ENCODE measurements at places on chromosomes 2 and 18.

GRCh38 chr2:124704071-124704925, 679.2 kb downstream of the CNTNAP5 start:
- no peak for DNase-seq

DNA sequence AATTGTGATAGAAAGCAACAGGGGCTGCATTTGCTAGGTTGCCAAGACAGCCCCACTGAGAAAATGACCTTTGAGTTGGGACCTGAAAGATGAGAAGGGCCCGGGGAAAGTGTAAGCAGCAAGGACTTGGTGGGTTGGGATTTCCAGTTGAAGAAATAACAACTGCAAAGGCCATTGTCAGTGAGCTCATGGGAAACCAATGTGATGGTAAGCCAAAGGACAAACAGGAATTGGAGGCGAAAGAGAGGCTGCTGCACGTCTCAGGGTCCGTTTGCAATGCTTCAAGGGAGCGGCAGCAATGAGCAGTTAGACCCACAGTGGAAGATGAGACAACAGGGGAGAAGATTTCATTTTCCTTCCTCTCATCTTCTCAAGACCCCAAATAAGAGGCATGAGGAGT, 51.5 kb upstream of the RGPD4 start:
- DNase-seq: no peak

GRCh38 chr2:133077269-133077822, 407.3 kb upstream of the LYPD1 start:
- DNase-seq: no peak

DNA sequence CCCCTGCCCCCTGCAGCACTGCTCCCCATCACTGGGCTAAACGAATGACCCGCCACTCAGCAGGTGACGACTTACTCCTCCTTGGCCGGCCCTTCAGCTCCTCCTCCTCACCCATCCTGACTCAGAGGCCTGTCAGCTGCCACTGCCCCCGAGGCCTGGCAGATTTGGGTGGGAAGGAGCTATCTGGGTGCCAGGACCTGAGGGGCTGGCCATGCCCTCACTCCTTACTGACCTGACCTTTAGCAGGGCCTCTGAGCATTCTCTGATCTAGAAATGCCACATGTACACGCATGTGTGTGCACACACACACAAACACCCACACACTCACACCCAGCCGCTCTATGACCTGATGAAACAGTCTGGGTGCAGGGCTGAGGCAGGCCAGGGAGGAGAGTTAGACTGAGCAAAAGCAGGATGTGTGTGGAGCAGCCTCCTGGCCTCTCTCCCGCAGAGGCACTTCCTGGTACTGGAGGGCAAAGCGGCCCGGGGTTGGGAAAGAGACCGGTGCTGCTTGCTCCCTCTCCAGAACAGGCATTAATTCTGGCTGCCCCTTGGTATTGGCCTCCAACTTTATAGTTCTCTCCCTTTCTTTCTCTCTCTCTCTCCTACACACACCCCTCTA, 68.0 kb downstream of the ZFP36L2 start:
- no peak for DNase-seq

DNA sequence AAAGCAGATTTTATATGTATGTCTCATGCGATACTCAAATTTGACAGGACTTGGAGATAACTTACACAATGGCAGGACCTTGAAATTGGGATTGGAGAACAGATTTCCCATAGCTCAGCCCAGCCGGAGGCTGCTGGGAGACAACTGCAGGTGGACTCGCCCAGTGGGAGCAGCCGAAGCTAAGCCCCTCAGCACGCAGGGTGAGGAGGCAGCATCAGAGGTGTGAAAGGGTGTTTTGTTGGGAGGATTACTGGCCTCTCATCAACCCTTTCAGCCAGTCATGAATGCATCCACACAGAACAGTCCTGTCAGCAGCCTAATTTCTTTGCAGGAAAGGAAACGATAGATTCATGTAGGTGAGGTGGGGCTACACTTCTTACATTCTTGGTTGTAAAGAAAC, 110.4 kb upstream of the DYNAP start:
- DNase-seq: no peak

DNA sequence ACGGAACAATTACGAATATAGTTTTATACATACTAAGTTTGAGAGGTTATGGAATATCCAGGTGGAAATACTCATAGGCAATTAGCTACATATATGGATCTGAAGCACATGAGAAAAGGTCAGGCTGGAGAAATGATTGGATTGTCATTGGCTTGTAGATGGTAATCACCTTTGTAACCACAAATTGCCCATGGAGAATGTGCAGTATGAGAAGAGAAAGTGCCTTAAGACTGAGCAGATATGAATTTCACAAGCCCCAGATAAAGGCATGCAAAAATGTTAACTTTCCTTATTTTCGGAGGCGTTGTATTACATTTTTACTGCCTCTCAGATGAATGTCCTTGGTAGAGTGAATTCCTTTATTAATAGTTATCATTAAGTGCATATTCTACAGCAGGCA, 33.1 kb upstream of the ACVR1C start:
- no peak for DNase-seq

- no peak for DNase-seq
These were observed 714 bp downstream of the ASXL3 start for GRCh38 chr18:33578518-33579348.

All from stimulated activated CD8-positive, alpha-beta memory T cell treated with anti-CD3 and anti-CD28 coated beads, Interleukin-12 subunit alpha, Interleukin-12 subunit beta, amount 100 ng/mL, for 4 hours (primary cell).